ENCODE measurements at places on chromosomes 13 and 19. TPM values are rescaled to one million over a fixed set of nuclear protein-coding genes. Genes with fewer than 3 reads are reported as not detected.

GRCh38 chr19:46944918-46945628 is 74.6 kb upstream of the NPAS1 start:
- peak; percentile 75 for DNase-seq

ZNF284 gene
- total RNA-seq, result 3.6 TPM

DNA sequence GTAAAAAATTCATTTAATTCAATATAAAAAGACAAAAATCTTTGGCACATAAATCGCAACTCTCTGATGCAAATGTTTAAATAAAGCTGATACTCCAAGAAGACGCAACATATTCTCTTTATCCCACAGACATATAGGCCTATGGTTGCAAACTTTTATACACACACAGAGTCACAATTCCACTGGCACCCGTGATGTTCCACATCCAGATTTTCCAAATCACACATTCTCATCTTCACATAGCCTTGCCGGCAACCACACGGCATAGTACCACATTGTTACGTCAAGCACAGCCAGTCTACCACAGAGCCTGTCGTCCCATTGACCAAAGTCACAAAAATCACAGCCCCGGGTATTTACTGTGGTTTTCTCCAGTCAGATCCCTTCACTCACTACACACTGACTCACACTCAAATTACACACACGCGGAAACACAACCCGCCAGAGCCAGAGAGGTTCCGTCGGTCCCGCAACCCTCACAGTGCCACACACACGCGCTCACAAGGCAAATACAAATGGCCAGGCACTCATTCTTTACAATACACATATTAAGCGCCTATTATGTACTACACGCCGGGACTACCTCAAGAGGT is 546 bp upstream of the ZNF546 start:
- DNase-seq, result no peak

DNA sequence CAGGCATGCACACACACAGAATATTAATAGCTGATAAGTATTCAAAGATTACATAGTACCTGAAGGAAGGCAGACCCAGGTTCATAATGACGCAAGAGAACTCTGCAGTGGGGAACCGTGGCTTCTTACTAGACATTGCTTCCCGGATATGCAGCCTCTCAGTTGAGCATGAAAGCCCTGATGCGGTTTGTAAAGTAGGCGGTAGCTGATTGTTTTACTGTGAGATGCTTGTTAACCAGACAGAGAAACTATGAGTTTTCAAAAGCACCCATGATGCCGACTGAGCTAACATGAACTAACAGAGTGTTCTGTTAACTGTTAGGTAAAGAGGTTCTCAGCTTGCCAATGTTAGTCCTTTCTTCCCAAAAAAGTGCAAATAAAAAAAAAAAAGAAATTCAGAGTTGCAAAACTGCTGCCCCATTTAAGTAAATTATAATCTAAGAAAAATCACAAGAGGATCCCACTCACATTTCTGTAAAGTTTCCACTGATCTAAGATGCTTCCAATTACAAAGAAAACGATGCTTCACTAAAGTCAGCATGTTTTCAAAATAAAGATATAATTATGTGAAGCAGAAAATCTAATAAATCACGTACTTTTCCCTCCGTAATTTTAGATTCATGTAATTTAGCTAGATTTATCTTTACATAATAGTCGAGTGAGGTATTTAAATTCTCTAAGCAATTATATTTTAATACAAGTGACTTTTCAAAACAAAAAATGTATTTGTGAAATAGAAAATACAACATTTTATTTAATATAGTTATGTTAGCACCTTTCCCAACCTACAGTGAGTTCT is 2.2 kb downstream of the FLT1 start:
- no peak for DNase-seq

DNA sequence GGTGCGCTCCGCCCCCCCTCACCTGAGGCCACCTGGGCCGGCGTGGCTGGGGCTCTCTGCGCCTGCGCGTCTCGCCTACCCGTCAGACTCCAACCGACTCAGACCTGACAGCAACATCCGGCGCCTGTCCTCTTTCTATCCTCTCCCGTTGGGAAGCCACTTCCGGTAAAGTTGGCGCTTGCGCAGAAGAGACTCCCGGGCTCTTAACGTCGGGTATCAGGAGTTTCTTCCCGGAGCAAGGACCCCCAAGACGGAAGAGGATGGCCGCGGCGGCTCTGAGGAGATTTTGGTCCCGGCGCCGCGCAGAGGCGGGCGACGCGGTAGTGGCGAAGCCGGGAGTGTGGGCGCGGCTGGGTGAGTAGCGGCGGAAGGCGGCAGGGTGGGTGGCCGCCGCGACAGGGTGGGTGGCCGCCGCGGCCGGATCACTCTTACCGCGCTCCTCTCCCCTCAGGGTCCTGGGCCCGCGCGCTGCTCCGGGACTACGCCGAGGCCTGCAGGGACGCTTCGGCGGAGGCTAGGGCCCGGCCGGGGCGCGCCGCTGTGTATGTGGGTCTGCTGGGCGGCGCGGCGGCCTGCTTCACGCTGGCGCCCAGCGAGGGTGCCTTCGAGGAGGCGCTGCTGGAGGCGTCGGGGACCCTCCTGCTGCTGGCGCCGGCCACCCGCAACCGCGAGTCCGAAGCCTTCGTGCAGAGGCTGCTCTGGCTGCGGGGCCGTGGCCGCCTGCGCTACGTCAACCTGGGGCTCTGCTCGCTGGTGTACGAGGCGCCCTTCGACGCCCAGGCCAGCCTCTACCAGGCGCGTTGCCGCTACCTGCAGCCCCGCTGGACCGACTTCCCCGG is at the start of the genes TIMM29 and YIPF2:
Gene TIMM29, plus strand, starts transcription at position 249 of the 839 bp plus-strand sequence. Its CDS starts 12 bp downstream, at position 261.
Gene YIPF2, minus strand, starts transcription at position 77 of the 839 bp plus-strand sequence. CDS start 229 bp downstream, outside the sequence.
- DNase-seq, result peak; percentile 99

DNA sequence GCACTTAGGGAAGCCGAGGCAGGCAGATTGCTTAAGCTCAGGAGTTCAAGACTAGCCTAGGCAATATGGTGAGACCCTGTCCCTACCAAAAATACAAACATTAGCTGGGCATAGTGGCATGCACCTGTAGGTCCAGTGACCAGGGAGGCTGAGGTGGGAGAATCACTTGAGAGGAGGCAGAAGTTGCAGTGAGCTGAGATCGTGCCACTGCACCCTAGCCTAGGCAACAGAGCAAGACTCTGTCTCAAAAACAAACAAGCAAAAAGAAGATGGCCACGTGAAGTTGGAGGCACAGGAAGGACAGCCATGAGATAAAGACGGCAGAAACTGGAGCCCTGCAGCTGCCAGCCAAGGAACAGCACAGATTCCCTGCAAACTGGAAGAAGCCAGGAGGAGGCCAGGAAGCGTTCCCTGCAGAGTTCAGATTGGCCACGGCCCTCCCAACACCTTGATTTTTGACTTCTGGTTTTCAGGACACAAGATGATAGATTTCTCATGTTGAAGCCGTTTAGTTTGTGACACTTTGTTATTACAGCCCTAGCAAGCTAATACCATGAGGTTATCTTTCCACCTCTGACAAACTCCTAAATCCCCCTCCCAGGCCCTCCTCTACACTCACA is 786.7 kb downstream of the UQCRFS1 start:
- DNase-seq, result no peak

- no peak for DNase-seq
Measured at GRCh38 chr19:32816555-32817099, 52.9 kb downstream of the SLC7A9 start.

DNA sequence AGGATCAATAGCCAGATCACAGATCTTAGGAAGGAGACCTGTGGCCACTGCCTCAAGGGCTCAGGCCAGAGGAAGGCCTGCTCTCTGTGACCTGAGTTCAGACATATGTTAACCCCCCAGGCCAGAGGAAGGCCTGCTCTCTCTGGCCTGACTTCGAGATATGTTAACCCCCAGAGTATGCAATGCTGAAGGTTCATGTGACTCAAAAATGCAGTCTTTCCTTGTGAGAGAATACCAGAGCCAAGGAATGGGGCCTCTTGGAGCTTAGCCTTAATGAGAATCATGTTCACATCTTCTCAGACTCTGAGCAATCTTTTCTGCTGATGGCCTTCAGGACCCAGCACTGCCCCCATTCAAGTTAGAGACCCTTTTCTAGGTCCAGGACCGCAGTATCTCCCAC is 36.7 kb downstream of the MBNL2 start:
- no peak for DNase-seq

DNA sequence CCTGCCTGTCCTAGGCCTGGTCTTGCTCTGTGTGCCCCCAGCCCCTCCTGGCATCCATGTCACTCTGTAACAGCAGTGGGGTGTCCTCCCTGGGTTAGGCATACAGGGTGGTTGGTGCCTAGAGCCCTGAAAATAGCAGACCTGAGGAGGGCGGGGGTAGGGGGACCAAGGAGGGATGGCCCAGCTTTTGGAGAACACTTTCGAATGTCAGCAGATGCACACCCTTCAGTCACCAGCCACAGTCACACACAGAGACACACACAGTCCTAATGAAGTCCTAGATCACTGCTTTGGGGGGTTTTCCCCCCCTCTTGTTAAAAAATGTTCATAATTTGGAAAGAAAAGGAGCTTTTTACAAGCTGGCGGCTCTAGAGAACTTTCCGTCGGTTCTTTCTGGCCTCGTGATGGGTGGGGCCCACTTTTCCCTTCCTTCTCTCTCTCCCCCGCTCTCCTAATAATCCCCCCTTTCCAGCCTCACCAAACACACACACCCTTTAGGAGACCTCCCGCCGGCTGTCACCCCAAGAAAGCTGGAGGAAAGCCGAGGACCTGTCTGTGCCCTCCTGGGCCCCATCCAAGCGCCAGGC is 47.9 kb downstream of the LYL1 start:
- peak; percentile 86 for DNase-seq

GRCh38 chr19:29845574-29846176 is 33.9 kb downstream of the CCNE1 start:
- DNase-seq, result no peak

GRCh38 chr13:100508455-100508854 is 80.1 kb downstream of the GGACT start:
- DNase-seq, result no peak

GRCh38 chr13:31094331-31095015 is 67.2 kb downstream of the HSPH1 start:
- DNase-seq, result no peak

TMEM147 gene
- 72.5 TPM for total RNA-seq

DNA sequence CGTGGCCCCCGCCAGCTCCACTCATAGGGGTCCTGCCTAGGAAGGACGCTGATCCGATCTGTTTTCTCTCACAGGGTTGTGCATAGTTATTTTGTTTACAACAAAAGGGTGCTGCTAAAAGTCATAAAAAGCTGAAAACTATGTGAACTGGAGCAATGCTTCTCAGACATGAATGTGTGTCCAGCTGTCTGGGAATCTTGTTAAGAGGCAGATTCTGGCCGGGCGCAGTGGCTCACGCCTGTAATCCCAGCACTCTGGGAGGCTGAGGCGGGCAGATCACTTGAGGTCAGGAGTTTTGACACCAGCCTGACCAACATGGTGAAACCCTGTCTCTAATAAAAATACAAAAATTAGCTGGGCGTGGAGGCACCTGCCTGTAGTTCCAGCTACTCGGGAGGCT is 8.6 kb downstream of the LRRC4B start:
- no peak for DNase-seq

ZNF302 gene
- 34.3 TPM for total RNA-seq

DNA sequence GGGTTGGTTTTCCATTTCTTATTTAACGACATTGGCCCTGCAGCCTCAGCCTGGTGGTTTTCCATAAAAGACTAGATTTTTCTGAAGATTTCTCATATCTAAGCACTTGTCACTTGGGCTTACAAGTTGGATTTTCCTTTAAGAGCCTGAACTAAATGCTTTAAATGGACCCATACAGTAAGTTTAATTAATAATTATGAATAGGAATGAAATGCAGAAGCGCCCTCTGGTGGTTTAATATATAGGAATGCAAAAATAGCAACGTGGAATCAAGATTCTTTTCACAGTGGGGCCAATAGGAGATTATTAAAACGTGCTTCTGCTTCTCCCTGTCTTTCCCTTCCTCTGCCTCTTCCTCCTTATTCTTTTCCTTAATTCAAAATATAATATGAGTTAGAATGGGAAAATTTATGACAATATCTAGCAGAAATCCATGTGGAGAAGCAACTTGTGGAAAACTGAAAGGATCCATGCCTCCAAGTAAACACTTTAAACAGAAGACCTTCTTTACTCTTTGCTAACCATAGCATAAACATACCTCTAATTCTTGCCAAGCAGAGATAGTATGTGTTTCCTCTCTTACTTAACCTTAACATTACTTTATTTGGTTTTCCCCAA is 324.0 kb downstream of the GPC5 start:
- DNase-seq, result no peak

- no peak for DNase-seq
Measured at GRCh38 chr19:1856345-1856697, 7.1 kb downstream of the KLF16 start.

DNA sequence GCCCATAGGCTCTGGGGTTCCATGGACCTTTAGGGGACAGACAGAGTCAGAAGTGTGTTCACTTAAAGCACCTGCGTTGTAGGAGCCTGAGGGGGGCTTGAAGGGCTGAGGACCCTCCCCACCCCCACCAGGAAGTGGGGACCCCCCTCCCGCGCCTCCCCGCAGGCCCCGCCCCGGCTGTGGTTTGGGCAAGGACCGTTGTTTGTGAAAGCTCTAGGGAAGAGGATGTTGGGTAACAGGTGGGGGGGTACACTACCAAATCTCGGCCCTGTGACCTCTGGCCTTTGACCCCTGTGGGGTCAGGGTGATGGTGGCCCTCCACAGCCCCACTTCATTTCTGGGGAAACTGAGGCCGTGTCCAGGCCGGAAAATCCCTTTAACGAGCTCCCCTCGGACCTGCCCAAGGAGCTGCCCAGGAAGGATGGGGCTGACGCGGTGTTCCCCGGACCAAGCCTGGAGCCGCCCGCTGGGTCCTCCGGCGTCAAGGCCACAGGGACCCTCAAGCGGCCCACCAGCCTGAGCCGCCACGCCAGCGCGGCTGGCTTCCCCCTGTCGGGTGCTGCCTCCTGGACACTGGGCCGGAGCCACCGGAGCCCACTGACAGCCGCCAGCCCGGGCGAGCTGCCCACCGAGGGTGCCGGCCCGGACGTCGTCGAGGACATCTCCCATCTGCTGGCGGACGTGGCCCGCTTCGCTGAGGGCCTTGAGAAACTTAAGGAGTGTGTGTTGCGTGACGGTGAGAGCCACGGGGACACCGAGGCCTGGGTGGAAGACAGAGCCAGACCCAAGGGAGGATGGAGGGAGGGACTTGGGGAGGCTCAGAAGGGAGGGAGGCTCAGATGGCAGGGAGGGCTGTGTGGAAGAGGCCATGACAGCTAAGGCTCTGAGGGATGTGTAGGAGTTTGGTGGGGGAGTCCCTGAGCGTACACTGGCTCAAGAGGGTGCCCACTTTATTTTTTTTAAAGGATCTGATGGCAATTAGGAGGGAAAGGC is 1.3 kb downstream of the ARHGAP45 start:
- no peak for DNase-seq

GRCh38 chr13:25652764-25653163 is 281.0 kb downstream of the ATP8A2 start:
- DNase-seq, result no peak

GRCh38 chr19:46892252-46893179 is 31.7 kb downstream of the ARHGAP35 start:
- no peak for DNase-seq

- DNase-seq, result no peak
Measured at GRCh38 chr13:73903561-73903960, 230.6 kb downstream of the KLF12 start.
